Activated CD4-positive, alpha-beta T cell treated with anti-CD3 and anti-CD28 coated beads, Interleukin-2, amount 10 ng/mL, durations not matched to agents 24 days and 14 days (primary cell): ENCODE measurements at places on chromosomes 3 and 15. TPM values are rescaled to one million over a fixed set of nuclear protein-coding genes. Genes with fewer than 3 reads are reported as not detected.

Gene SLC12A1
- total RNA-seq: not detected in 2 replicates

- DNase-seq: no peak
- no peak overlapping the region for H3K27ac ChIP-seq
- H3K4me1 ChIP-seq: peaks cover 4% of the 10 kb centered on the region
- no peaks in the 10 kb centered on the region for H3K27me3 ChIP-seq
- peaks cover 59% of the 10 kb centered on the region for H3K36me3 ChIP-seq
- H3K4me3 ChIP-seq: no peak overlapping the region
Measured at GRCh38 chr15:25679964-25680685, 183.0 kb downstream of the ATP10A start.

- DNase-seq: no peak
- H3K36me3 ChIP-seq: peaks cover 15% of the 10 kb centered on the region
- peaks cover 53% of the 10 kb centered on the region for H3K4me1 ChIP-seq
- no peak overlapping the region for H3K27ac ChIP-seq
Measured at GRCh38 chr3:18660059-18660458, 234.9 kb upstream of the SATB1 start.

- H3K36me3 ChIP-seq: no peaks in the 10 kb centered on the region
- H3K27ac ChIP-seq: no peak overlapping the region
- peaks cover 4% of the 10 kb centered on the region for H3K4me1 ChIP-seq
- H3K4me3 ChIP-seq: no peak overlapping the region
Measured at GRCh38 chr3:107209302-107209990, 167.8 kb upstream of the CCDC54 start.

- H3K27ac ChIP-seq: no peak overlapping the region
- no peak for DNase-seq
Measured at GRCh38 chr3:33911525-33912322, 113.3 kb downstream of the PDCD6IP start.
